ENCODE measurements at places on chromosomes 16 and 17. TPM values are rescaled to one million over a fixed set of nuclear protein-coding genes. Genes with fewer than 3 reads are reported as not detected.

The TGFB1I1 gene
- polyA plus RNA-seq = 63.4 TPM

GRCh38 chr17:73290399-73291259 is 21.2 kb downstream of the CDC42EP4 start:
- DNase-seq = no peak

The HOXB4 gene
- polyA plus RNA-seq = 5.8 TPM

DNA sequence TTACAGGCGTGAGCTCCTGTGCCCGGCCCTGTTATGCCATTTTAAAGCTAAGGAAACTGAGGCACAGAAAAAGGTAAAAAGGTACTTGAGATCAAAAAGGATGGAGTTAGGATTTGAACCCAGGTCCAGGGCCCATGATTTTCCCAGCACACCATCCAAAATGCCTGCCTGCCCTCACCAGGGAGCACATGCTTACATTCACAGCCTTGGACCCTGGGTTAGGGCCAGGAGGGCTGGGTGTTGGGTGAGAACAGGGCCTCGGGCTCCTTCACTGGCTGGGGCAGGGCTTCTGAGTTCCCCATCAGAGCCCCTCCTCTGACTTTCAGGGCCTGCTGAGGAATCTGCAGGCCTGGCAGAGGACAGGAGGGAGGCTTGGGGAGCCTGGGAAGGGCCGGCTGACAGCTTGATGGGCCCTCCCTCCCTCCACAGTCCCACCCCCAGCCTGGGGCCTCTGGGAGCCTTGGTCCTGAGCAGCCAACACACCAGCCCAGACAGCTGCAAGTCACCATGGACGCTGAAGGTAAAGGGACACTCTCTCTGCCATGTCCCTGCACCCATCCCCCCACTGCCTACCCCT is at the start of gene QPRT:
Gene QPRT, plus strand, starts transcription at position 490 of the 577 bp plus-strand sequence. Its CDS starts 18 bp downstream, at position 508.
- DNase-seq = no peak

GRCh38 chr17:50094753-50095619 is at the start of gene PDK2:
Gene PDK2, plus strand, starts transcription at chr17:50095351. Its CDS starts 85 bp downstream, at chr17:50095436.
- DNase-seq = peak; percentile 87

DNA sequence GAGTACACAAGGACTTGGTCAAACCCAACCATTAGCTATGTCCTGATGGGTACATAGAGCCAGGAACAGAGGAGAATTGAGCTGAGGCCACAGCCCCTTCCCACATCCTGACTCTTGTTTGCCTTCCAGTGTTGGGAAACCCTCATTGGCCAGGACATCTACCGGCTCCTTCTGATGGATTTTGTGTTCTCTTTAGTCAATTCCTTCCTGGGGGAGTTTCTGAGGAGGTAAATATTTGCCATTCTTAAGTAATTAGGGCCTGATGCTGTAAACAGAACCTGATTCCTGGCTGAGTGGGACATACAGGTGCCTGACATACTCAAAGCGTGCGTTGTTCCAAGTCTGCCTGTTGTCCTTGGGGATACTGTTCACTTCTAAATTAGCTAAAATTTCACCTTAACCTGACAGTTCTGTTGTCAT is 42.6 kb downstream of the GDE1 start:
- DNase-seq = no peak

DNA sequence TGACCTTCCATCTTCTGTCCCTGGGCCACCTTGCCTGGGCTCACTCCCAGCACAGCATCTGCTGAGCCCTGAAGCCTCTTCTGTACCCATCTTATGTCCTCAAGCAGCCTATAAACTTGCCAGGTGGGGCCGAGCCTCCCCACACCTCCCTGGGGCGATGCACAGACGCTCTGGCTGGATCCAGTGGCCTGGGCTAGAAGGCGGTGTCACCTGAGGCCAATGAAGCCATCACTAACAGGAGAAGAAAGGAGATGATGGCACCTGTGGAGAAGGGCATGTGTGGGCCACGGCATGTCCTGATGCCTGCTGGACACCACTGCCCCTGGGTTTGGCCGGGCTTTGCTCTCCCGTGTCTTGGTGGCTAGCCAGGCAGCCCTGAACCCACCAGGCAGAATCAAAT is 45.5 kb downstream of the PEMT start:
- DNase-seq = no peak

DNA sequence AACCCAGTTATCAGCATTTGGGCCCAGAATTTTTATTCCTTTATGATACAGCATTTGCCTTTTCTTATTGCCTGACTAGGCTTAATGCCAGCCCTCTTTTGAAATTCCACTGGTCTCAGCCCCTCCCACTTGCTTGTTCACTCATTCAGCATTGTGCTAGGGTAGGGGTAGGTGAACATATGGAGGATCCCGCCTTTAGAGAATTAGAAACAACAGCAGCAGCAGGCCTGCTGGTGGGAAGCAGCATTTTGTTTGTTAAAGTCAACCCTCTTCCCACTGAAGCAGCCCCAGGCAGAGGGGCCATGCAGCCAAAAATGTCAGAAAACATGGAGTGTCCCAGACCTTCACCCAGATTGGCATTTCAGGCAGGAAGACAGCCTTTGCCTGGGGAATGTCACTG is 1355.2 kb downstream of the CDH8 start:
- DNase-seq = no peak

DNA sequence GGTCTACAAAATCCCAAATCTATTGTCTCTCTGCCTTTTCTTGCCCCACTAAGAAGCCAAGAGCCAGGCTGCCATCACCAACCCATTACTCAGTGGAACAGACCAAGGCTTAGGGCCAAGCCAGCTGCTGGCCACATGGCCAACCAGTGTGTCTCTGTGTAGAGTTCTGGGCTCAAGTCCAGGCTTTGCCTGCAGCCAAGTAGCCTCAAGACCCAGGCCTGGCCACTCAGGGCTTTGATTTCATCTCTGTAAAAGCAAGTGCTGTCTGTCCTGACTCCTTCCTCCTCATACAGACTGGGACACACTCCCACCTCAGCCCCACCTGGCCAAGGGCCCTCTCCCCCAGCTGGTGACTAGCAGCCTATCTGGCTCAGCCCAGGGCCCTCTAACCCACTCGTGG is 14.6 kb downstream of the SREBF1 start:
- DNase-seq = peak; percentile 43

GRCh38 chr17:73564843-73565242 is 79.4 kb downstream of the SDK2 start:
- DNase-seq = no peak

All from AG04450 (cell line).